ENCODE measurements at places on chromosomes 5 and 9.

DNA sequence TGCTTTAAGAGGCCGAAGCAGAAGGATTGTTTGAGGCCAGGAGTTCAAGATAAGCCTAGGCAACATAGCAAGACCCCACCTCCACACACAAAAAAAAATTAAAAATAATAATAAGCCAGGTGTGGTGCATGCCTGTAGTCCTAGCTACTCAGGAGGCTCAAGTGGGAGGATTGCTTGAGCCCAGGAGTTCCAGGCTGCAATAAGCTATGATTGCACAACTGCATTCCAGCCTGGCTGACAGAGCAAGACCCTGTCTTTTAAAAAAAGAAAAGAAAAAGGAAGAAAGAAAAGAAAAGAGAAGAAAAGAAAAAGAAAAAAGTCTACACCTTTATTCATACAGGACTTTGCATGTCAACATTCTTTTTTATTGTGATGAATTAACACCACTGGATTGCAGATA lies 2125.8 kb downstream of the MAT2B start:
- no peak for DNase-seq

DNA sequence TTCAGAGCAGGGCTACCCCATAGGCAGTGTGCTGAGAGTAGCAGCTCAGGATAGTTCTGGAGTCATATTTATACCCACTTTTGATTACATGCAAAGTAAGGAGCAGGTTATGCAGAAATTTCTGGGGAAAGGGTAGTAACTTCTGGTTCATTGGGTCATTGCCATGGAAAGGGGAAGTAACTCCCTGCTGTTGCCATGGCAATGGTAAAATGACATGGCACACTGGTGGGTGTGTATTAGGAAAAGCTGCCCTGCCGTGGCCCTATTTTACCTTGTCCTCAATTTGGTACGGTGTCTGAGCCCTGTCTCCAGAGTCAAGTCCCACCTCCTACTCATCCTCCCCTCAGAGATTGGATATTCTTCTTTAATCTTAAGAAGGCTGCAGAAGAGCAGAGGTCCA lies 526.7 kb upstream of the TYRP1 start:
- no peak for DNase-seq

DNA sequence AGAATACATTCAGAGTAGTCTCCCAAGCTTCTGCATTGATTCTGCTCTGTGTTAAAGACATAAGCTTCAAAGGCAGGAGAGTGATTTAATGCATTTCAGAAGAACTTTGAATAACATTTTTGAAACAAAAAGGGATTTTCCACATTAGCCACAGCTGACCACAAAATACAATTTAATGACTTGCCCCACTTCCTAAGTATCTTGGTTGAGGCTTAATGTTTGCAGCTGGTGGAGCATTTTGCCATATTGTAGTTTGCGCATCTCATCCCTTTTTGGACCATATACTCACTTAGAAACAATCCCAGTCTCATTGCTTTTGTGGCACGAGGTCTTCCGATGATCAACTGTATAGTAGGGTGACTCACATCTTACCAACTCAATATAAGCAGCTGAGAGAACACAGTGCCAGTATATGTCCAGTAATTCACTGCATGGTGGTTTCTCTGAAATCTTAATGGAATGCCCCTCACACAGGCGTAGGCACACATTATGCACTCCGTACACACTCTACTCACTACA lies 455.8 kb upstream of the PTGER4 start:
- DNase-seq: no peak

DNA sequence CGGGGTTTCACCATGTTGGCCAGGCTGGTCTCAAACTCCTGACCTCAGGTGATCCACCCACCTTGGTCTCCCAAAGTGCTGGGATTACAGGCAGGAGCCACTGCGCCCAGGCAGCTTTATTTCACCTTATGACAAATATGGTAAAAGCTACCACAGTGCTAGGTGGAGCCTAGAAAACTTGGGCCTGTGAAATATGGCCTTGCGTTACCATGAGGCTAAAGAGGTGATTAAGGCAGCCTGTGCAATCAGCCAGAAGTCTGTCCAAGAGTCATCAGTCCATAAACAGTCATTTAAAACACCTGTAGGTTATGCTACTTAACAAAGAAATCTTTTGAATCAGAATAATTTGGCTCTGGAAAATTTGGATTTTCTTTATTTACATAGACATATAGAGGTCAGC lies 114.8 kb upstream of the ANKH start:
- DNase-seq: no peak

- DNase-seq: no peak
Observed at GRCh38 chr5:168844016-168844921, 265.1 kb upstream of the PANK3 start.

DNA sequence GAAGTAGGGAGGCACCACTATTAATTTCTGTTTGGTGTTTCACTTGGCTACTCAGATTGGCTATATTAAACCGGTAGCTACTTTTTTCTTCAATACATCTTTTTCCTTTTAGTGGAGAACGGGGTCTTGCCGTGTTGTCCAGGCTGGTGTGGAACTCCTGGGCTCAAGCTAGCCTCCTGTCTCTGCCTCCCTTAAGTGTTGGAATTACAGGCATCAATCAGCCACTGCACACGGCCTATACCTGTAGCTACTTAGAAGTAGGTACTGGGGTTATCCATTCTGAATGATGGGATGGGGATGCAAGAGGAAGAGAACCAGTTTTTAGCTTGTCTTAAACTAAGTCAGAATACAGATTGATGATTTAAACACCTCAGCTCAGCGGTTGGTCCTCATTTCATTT lies 1.7 kb downstream of the UBE2D2 start:
- no peak for DNase-seq

- DNase-seq: no peak
Observed at GRCh38 chr9:113989017-113989713, 88.9 kb downstream of the AMBP start.

GRCh38 chr9:126374366-126374781 lies 47.7 kb downstream of the MVB12B start:
- DNase-seq: no peak

DNA sequence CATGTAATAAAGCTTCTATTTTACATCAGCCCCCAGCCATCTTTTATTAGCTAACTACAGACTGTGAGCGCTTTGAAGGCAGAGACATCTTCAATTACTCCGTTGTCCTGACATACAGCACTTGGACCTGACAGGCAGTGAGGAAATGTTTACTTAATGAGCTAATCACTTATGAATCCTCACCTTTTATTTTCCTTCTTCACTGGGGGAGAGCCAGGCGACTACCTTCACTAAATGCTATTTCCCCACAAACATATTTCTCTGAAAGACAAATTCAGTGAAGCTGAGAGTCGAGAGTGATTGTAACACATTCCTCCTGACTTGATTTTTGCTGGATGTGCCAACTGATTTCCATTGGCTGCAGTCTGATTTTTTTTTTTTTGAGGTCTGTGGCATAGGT lies 192.1 kb upstream of the CLINT1 start:
- no peak for DNase-seq

- DNase-seq: no peak
Observed at GRCh38 chr5:159514229-159514810, 184.0 kb upstream of the IL12B start.
